COR-L47 (cell line): ENCODE measurements at places on chromosomes 3 and 15.

GRCh38 chr3:136194409-136195257 lies 1.5 kb downstream of the MSL2 start:
- DNase-seq, result peak; percentile 38

DNA sequence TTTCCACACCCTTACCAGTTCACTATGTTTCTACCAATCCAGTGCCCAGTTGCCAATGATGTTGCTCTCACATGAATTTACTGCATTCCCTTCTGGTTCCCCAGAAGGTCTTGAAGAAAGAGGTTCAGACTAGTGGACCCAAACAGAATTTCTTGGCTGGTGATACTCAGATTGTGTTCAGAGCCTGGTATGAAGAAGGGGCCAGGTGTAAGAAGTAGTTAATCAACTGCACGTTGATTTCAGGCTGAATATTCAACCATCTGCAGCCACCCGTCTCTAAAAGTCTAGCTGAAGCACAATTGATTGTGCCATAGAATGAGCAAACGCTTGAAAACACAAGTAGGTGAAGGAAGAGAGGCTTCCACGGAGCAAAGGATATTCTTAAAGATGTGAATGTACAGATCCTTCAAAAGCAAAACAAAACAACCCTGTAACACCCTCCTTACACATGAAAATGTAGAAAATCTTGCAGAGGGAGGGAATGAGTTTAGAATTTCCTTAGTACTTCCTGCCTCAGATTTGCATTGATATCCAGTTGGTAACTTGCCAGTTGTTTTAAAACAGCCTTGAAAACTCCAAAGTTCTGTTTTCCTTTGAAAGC lies 4.7 kb downstream of the RBMS3 start:
- no peak for DNase-seq

DNA sequence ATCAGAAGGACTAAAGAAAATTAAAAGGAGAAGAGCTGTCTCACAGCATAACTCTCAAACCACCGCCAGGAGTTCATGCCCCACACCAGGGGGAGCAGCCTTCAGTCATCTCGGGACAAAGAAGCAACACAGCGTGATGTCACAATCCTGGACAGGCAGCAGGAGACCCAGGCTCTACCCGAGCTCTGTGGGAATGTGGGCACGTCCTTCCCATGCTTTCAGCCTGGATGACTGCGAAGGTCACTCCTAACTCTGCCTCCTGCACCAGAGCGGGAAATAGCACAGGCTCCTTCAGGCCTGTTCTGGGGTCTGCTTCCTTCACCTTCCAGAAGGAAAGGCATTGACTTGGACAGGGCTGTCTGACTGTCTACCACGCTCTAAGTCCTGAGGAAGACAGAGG lies 31.3 kb downstream of the NOX5 start:
- DNase-seq, result no peak

DNA sequence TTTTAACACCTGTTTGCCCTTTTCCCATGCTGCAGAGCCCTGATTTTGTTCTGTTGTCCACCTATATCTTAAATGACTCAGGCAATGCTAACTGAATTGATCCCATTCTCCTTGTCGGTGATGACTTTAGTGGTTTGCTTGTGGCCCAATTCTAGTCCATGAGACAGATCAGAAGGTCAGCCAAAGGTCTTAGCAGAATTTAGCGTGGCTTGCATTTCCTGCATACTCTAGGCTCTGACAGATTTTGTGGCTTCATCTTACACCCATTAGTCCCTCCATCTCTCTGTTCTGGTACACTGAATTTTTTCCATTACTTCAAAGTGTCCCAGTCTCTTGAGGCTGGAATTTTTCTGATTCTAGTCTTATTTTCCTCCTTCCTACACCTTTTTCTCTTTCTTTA lies 161.9 kb downstream of the STAC start:
- DNase-seq, result no peak

GRCh38 chr3:56019490-56020146 lies 448.6 kb downstream of the ERC2 start:
- no peak for DNase-seq

DNA sequence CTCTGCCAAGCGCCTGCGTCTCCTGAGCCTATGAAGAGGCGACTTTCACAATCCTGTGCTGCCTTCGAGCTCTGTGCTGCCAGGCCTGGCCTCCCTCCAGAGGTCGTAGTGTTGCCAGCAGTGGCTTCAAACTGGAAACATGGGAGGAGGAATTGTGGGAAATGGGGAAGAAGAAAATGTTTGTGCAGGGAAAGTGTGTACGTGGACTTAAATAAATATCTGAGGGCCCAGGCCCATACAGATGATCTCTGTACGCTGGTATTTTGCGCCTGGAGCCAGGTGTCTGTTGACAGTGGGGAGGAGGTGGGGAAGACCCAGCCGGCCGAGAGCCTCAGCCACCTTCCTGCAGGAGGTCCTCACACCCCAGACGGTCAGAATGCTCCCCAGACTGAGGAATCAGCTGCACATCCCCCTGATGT lies 44.6 kb downstream of the ZBTB38 start:
- DNase-seq, result no peak

DNA sequence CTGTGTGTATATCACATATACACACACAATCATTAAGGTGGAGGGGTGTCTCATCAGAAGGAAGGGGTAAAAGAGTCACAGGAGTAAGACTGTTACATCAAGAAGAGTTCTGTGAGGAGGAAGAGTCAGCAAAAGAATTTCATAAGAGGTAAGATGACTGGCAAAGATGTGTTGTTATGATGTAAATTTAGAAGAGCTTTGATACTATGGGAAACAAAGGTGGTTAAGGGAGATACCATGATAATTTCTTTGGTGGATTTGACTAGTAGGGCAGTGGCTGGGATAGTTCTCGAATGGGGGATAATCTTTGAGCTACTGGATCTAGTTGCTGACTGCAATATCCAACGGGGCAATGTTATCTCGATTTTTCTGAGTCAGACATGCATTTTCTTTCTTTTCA lies 61.6 kb downstream of the STAG1 start:
- DNase-seq, result no peak

- no peak for DNase-seq
Observed at GRCh38 chr3:66082679-66083078, 44.0 kb upstream of the MAGI1 start.

GRCh38 chr3:65330072-65330471 lies 642.3 kb upstream of the ADAMTS9 start:
- DNase-seq, result no peak

DNA sequence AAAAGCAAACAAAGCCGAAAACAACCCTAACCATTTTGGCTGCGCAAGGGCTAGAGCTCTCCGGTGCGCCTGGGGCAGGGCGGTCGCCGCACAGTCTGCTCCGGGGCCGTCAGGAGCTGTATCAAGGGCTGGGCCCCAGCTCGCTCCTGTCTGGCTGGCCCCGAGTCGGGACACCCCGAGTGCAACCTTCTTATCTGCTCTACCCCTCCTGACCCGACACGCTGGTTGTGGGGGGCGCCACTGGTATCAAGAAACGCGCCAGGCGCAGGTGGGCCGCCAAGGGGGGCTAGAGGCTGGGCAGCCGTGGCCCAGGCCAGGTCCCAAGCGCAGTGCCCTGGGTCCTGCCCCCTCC lies 36.0 kb downstream of the NR2F2 start:
- DNase-seq, result no peak

- peak; percentile 61 for DNase-seq
Observed at GRCh38 chr3:155362808-155363689, 69.6 kb upstream of the STRIT1 start.

GRCh38 chr3:52047295-52047960 lies 8.9 kb downstream of the DUSP7 start:
- DNase-seq, result no peak

DNA sequence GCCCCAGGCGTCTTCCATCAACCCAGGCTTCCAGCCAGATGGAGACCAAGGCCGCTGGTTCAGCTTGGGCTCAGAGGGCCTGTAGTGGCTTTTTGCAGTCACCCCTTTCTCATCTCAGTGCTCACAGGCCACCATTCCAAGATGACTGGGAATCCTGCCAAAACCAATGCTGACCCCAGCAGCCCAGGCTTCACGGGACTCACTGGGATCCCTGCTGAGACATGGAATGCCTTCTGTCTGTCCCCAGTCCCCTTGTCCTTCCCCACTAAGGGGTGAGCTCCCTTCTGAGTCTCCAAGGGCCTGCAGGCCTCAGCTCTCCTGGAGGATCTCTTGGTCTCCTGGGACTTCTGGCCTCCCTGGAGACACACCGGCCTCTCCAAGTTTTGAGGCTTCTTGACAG lies 77.4 kb upstream of the SEC13 start:
- DNase-seq, result no peak

DNA sequence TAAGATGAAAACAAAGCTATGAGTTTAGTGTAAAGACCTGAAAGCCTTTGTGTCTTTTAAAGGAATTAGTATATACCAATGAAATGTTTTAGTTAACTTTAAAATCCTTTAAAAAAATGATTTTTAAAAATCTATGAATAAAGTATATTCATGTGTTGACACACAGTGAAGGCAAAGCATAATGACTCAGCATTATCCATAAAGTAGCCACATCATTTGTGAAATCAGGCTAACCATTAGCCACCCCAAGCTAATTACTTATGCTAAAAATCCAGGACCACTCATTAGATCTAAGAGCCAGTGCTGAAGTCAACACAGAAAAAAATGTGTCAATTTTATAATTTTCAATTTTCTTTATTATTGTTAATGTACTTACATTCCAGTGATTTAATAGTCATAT lies 310.2 kb downstream of the TBC1D5 start:
- no peak for DNase-seq

- DNase-seq, result peak; percentile 2
Observed at GRCh38 chr3:54968546-54969172, 40.8 kb upstream of the LRTM1 start.

GRCh38 chr3:178646186-178646862 lies 110.1 kb downstream of the KCNMB2 start:
- peak; percentile 44 for DNase-seq

- DNase-seq, result no peak
Observed at GRCh38 chr15:39266890-39267289, 314.0 kb upstream of the THBS1 start.

- no peak for DNase-seq
Observed at GRCh38 chr15:97929456-97930229, 30.9 kb upstream of the ARRDC4 start.

DNA sequence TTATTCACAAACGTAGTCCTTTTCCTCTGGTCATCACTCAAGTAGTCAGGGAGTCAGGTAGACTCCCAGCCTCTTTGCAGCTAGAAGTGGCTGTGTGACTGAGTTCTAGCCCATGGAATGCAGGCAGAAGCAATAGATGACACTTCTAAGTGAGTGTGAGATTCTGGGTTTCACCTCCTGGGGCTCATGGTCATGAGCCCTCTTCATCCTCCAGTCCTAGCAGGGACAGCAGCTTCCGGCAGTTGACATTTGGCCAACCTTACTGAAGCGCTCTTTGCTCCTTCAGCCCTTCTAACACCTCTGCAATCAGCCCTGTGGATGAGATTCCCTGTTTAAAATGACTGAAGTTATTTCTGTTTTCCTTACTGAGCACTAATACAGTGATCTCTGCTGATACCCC lies 21.8 kb downstream of the SLC12A8 start:
- no peak for DNase-seq

- no peak for DNase-seq
Observed at GRCh38 chr3:25339225-25339624, 88.8 kb upstream of the RARB start.

DNA sequence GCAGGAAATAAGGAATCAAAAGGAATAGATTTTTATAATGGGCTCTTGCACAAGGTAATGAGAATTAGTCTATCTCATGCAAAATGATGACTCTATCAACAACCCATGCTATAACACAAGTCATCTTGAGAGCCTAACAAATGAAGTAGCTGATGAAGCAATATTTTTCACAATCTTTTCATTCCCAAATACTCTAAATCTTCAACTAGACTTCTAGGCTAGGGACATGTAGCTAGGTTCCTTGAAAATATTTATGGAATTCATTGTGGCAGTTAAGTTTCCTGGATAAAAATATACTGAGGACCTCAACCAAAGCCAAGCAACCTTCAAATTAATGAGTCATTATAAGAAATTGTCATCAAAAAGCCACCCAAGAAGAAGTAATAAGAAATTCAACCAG lies 55.4 kb downstream of the DCBLD2 start:
- no peak for DNase-seq

DNA sequence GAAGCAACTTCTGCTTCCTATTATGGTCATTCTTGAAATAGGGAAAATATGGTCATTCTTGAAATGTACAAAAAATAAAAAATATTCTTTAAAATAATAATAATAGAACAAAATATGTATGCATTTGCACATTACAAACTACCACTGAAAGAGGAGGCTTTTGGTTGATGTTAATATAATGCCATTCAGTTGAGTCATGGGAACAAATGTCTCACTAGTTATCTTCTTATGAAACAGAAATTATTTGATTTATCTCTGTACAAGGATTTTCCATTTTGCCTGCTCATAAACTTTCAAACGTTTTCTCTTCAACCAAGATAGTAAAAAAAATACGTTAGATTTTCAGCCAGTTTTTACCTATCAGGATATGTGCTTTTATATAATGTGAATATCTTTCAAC lies 1662.7 kb downstream of the OTOL1 start:
- DNase-seq, result no peak

DNA sequence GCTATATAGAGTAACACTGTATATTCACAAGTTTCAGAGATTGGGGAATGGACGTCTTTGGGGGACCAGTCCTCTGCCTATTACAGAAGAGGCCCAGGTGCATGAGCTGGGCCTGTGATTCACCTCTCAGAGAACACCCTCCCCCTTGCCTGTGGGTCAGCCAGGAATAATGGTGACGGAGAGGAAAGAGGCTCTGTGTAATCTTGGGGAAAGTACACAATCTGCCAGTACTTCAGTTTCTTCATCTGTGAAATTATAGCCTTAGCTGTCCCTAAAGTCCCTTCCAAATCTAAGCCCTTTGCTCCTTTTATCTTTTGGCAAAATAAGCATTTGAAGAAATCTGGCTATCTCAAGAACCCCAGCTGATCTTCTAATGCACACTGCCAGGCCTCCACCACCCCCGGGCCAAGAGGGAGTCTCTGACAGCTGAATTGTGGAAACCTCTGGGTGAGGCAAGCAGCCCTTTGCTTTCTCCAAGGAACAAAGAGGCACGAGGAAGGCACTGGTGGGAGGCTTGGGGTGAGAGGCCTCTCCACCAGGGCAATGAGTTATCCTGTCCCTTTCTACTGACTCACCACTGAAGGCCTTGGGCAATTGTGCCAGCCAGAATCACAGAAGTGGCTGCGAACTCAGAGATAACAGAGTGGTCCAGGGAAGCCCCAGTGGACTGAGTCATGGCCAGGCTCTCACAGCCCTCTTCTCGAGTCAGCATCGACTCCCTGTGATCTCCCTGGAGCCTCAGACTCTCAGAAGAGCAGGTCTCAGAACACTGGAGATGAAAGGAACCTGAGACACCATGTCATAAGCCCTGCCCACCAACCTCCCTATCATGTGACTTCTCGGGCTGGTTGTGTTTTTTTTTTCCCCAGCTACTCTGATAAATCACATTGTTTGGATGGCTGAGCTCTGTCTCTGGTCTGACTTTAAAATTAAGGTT lies 31.8 kb downstream of the CCNL1 start:
- no peak for DNase-seq

DNA sequence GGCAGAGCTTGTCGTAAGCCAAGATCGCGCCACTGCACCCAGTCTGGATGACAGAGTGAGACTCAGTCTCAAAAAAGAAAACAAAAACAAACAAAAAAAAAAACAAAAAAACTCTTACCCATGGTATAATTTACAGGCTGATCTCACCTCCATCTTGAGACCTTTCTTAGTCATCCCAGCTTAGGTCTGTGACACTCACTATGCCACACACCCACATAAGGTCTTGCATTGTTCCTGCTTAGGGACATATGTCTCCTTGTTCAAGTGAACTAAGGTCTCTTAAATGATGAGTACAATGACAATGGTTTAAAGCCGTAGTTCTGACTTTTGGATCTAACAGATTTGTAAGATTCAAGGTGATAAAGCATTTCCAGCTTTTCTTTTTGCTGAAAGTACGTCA lies 360.2 kb upstream of the ARHGEF26 start:
- no peak for DNase-seq

GRCh38 chr3:195809796-195810454 lies 1.8 kb downstream of the MUC4 start:
- DNase-seq, result no peak
